GM04503 (cell line): ENCODE measurements at places on chromosomes 5 and 9.

GRCh38 chr9:116717150-116717549 lies 30.0 kb downstream of the TRIM32 start:
- DNase-seq = peak; percentile 47

DNA sequence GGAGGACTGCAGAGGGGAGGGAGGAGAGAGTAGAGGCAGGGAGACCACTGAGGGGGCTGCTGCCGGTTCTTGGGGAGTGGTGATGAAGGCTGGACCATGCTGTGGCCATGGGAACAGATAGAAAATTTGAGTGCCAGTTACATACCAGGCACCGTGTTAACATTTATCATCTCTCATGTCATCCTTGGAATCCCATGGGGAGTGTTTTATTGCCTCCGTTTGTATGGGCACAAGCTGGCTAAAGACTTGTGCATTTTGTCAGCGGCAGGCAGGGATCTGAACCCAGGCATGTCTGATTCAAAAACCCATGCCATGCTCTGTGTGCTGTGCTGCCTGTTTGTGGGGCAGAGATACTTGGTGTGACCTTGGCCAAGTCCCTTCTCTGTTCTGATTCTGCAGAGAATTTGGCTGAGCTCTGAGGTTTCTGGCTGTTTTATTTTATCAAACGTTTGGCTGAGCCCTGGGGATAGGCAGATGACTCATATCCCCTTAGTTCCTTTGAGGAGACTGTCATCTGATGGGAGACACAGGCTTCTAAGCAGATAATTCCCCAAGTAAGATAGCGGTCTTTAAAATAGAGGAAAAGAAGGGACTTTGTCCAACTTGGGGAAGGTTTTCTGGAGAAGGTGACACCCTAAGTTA lies 22.2 kb downstream of the COL27A1 start:
- no peak for DNase-seq

GRCh38 chr5:149540089-149540488 lies 11.2 kb downstream of the CSNK1A1 start:
- no peak for DNase-seq

- DNase-seq = no peak
Observed at GRCh38 chr5:35518104-35518503, 99.6 kb upstream of the SPEF2 start.

DNA sequence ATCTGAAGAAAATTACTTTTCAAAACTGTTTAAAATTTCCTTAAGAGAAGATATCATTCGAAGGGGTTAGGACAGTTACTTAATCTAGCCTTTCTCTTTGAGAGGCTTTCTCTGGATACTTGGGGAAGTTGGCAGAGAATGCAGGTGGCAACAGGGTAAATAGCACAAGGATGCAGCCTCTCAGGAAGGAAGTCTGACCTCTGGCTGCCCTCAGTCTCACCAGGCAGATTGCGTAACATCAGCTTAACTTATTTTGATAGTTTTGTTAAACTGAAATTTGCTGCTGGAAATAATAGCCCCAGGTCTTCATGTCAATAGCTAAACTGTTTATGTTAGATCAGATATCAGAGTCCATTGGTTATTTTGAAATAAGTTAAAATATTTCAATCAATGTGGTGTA lies 20.4 kb downstream of the CCDC192 start:
- no peak for DNase-seq

DNA sequence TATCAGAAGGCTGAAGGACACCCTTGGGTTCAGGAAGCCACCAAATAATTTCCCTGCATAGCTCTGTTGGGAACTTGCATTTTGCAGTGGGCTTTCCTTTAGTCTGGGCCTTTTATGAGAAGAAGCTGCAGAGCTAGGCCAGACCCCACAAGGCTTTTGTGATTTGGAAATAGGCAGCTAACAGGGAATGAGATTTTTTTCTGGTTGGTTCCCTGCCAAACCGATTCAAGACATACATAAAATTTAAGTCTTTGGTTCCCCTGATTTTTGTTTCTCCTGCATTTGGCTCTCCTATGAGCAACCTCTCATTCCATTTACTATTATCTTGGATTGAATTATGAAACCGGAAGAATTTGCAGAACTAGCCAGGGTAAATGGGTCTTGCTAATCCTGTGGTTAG lies 81.5 kb upstream of the PTCH1 start:
- no peak for DNase-seq

- DNase-seq = no peak
Observed at GRCh38 chr5:126872561-126873354, 95.8 kb downstream of the LMNB1 start.

DNA sequence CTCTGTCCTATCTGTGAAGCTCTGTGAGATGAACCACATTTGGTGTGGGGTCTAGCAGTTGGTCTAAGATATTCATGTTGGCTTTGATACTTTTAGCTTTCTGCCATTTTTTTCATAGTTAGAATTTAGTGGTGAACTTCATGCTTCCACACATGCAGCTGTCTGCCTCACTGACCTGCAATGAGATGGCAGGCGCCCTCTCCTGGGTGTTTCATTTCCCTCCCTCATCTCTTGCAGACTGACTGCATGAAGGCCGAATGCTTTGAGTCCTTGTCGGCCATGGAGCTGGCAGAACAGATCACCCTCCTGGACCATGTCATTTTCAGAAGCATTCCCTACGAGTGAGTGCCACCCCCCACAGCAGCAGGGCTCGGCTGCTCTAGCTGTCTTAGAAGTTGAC lies 26.1 kb upstream of the CKMT2 start:
- no peak for DNase-seq

DNA sequence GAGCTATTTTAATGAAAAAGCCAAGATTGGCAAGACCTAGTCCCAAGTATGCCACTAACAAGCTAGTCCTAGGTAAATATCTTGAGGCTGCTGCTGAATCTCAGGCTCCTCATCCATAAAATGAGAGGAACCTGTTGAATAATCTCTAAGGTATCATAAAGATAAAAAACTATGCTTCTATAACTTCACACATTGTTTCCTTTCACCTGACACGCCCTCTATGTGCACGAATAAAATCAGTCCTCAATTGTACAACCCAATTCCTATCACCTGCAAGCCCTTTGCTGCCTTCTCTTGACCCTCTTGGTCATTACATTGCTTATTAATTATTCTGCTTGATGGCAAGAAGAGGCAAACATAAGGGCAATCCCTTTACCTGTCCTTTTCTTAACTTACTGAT lies 69.9 kb downstream of the TRPM6 start:
- no peak for DNase-seq

- no peak for DNase-seq
Observed at GRCh38 chr9:68947842-68948569, 65.9 kb downstream of the PRKACG start.

DNA sequence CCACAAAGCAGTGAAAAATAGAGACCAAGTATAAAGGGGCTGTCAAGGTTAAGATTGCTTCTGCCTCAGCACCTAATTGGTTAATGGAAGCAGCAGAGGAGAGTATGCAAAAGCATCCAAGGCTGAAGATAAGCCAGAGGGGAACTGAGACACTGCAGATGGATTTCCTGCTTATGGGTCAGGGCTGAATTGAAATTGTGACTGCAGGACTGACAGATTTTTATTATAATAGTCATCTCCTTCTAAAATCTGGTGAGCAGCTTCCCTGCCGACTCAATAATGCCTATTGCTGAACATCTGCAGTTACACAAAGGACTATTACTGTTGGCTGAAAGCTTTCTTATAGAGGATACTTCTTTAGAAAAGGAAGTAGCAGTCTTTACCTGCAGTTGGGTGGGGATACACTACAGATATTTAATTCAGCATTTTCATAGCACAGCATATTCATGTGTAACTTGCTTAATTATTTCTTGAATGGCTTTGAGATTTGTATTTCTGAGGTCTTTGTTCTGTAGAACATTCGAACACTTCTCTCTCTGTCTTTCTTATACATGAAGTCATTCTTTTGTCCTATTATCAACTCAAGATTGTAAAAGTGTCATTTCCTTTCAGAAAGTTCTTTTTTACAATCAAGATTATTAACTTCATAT lies 363.0 kb upstream of the RIOK2 start:
- DNase-seq = no peak

GRCh38 chr9:8456344-8456743 lies 656.8 kb upstream of the DMAC1 start:
- no peak for DNase-seq

DNA sequence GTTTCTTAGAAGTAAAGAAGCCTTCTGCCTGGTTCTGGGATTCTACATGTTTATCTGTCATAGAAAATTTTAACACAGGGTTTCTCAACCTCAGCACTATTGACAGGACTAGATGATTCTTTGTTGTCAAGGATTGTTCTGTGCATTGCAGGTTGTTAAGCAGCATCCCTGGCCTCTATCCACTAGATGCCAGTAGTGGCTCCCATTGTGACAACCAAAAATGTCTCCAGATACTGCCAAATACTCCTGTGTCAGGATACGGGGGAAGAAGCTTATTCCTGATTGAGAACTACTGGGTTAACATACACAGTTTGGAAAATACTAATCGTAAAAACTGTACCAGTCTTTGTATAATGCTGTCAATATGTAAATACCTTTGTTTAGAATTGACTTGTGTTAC lies 167.1 kb downstream of the NIPBL start:
- DNase-seq = no peak

DNA sequence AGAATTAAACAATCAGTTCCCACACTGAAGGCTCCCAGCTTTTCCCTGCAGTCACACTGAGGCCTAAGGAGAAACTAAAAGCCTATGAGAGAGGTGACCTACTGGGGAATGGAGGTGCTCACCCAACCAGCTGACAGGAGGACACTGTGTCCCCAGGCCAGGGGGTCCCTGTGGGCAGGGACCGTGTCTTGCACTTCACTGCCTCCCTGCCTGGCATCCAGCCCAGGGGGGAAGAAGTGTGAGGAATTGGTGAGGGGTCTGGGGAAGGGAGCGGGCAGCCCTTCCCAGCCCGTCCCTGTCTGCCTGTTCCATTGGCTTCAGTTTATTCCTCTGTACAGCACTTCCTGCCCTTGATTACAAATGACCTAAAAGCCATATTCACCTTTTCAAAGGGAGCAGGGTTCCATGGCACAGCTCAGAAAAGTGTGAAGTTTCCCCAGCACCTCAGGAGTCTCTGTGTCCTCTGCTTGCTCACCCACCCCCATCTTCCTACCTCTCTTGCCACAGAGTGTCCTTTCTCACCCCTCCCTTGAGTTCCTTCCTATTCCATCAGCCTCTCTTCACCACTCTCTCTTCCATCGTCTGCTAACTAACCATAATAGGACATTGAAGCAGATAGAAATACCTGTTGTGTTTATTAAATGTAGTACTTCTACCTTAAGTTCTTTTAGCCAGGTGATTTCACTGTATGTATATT lies 12.9 kb downstream of the OTULINL start:
- DNase-seq = no peak

DNA sequence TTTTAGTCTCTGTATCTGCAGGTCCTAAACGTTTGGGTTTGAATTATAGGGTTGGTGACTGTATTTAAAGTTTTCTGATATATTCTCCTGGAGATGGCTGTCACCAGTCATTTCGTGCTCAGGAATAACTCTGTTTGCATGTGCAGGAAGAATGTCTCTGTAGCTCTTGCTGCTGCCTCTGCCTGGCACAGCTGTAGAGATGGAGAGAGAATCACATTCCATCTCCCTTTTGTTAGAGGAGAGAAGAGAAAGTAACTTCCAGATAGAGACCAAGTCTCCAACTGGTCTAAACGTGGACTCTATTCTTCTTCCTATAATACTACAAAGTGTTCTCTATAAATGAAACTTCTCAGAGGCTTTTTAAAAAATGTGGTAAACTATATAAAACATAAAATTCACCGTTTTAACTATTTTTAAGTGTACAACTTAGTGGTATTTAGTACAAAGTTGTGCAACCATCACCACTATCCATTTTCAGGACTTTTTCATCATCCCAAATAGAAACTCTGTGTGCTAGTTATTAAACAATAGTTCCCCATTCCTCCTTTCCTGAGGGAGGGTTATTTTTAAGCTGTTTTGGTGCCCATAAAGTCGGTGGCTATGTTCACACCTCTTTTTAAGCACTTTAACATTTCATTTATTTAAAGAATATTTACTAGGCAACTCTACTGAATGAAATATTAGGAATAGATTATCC lies 20.7 kb upstream of the STARD4 start:
- no peak for DNase-seq

DNA sequence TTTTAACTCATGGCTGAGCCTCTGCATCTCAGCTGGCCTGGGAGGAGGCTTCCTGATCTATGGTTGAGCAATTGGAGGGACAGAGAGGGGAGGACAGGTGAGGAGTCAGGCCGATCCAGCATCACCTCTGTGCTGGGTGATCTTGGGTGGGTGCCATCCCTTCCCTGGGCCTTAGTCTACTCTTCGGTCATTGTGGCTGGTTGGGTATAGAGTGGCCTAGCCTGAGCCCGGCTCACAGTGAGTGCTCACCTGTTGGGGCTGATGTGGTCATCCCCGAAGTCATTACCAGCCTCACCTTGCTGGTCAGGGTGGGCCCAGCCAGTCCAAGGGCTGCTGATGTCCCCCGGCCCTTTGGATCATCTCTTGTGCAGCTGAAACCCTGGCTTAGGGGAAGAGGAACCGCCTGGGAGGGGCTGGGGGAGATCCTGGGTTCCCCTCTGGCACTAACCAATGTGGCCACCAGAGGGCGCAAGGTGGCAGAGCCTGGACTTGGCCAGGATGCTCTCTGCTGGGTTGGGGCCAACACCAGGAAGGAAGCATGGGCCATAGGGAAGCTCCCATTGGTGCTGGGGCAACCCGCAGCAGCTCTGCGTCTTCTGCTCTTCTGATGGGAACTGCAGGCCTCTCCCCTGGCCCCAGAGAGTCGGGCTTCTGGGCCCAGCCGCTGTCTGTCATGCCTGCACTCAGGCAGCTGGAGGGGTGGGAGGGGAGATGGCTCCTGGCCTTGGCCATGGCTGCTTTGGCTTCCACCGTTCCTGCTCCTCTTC lies 17.3 kb upstream of the ODF2 start:
- no peak for DNase-seq

- no peak for DNase-seq
Observed at GRCh38 chr5:14501353-14502293, 80.0 kb upstream of the OTULINL start.

- DNase-seq = no peak
Observed at GRCh38 chr5:117614408-117614807, 1039.8 kb upstream of the SEMA6A start.

DNA sequence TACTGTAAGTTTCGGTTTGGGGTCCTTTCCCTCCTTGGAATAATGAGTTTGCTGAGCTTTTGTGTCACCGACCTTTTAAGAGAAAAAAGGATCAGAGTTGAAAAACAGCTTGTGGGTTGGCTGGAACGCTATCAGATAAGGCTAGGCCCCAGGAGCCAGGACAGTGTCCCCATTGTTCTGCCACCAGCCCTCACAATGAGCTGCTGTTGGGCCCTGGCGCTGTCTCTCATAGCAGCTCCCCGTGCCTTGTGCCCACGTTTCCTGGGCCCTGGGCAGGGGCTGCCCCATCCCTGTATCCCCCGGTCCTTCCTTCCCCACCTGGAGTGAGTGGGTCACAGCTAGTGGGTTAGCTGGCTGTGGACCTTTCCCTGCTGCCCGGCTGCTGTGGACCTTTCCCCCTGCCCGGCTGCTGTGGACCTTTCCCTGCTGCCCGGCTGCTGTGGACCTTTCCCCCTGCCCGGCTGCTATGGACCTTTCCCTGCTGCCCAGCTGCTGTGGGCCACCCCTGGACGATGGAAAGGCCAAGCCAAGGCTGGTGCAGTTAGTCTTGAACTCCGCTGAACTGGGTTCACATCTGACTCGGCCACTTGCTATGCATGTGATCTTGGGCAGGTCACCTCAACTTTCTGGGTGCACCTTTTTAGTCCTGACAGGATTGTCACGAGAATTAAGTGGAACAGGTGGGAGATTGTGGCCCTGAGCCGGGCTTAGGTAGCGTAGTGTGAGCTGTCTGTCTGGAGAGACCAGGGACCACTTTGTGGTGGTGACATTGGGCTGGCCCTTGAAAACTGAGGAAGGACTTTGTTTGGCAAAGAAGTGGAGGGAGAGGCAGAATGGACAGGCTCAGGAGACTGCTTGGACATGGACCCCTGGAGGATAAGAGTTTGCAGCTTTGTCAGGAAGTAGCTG lies 99.5 kb downstream of the DAB2IP start:
- DNase-seq = no peak
